ENCODE measurements at places on chromosomes 12 and 14. TPM values are rescaled to one million over a fixed set of nuclear protein-coding genes. Genes with fewer than 3 reads are reported as not detected.

The AQP2 gene
- not detected for total RNA-seq

The RAPGEF3 gene
- 17.5 TPM for total RNA-seq

The CNTN1 gene
- 297 TPM for total RNA-seq

The KANSL2 gene
- total RNA-seq = 115 TPM

The GLI1 gene
- 0.63 TPM for total RNA-seq

The MYF5 gene
- not detected for total RNA-seq

The TSHR gene
- 0.63 TPM for total RNA-seq

The LRRIQ1 gene
- total RNA-seq = 6.9 TPM

The MLEC gene
- 44.8 TPM for total RNA-seq

The RPL6 gene
- total RNA-seq = 1,067 TPM

The TNS2 gene
- total RNA-seq = 31.6 TPM

The SLCO1B1 gene
- not detected for total RNA-seq

The NEUROD4 gene
- 4.4 TPM for total RNA-seq

The LMO3 gene
- 492 TPM for total RNA-seq

The PIK3C2G gene
- 0.31 TPM for total RNA-seq

The PIWIL1 gene
- total RNA-seq = not detected

The TROAP gene
- 2.8 TPM for total RNA-seq

The BICDL1 gene
- total RNA-seq = 66.4 TPM

Measured in parietal lobe (tissue), 2 donors.